ENCODE measurements at places on chromosomes 3 and 15.

DNA sequence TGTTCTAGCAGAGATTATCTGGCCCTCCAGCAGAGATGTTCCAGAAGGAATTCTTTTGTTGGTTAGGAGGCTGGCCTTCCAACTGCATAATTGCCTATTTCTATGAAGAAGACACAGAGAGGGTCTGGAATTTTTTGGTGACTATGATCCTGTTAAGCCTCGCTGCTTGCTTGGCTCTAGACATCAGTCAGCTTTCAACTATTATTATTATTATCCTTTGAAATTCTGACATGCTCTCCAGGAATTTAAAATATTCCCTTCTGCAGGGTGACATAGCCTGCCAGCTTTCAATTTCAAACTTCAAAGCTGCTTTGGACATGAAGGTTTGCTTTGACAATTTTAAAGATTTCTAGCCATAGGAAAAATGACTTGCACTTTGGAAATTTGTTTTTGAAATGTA is 26.3 kb upstream of the ZNF148 start:
- no peak for DNase-seq

DNA sequence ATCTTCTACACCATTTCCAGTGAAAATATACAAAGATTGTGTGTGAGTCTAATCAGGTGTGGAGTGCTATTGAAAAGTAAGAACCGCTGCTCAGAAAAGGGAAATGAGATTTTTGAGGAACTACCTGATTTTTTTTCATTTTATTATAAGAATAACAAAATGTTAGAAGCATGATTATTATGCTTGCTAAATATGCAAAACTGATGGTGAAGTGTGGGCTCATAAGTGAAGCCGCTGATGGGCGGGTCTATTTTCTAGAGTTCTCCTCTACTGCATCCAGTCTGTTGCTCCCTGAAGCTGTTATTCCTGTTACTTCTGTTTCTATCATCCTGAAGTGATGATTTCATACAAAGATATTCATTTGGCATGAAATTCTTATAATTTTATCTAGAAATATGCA is 612.0 kb downstream of the CADM2 start:
- DNase-seq: no peak

- DNase-seq: peak; percentile 82
Observed at GRCh38 chr3:186772701-186773417, 10.5 kb upstream of the EIF4A2 start.

DNA sequence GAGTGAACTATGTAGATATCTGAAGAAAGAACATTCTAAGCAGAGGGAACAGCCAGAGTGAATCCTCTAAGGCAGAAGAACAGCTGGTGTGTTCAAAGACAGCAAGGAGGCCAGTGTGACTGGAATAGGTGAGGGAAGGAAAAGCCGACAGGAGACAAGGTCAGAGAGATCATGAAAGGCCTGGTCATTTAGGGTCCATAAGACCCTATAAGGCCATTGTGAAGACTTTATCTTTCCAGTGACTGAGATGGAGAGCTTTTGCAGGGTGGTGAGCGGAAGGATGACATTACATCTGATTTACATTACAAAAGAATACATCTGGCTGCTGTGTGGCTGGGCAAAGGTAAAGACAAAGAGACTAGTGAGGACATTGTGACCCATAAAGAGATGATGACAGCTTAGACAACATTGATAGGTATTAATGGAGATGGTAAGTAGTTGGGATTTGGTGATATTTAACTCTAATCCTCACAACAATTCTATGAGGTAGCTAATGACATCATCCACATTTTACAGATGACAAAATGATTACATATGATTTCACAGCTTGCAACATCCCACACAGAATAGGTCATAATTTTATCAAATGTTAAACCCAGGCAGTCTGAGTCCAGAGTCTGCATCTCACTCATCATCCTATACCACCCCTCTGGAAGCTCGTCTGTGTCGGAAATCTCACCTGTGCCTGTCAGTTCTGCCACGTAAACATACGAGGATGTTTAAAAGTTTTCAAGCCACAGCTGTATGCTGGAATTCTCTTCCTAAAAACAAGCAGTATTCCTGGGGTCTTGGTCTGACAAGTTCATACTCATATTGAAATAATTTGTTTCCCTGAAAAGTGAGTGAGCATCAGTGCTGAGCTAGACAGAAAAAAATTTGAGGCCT is 70.2 kb upstream of the PIK3R4 start:
- DNase-seq: no peak

DNA sequence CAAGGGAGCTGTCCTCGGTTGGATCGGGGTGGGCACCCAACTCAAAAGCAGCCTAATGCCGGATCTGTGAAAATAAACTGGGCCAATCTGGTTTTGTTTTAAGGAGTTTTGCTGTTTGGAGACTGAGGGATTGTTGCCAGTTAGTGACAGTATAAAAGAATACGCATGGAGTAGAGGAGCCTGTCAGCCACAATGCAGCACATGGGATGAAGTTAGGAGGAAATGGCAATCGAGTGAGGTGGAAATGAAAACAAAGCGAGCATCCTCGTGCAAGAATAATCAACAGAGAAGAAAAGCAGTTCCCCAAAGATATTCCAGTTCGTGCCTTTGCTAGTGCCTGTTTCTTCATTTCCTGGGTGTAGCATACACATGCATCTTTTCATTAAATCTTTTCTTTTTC is 108.4 kb upstream of the RORA start:
- DNase-seq: no peak

DNA sequence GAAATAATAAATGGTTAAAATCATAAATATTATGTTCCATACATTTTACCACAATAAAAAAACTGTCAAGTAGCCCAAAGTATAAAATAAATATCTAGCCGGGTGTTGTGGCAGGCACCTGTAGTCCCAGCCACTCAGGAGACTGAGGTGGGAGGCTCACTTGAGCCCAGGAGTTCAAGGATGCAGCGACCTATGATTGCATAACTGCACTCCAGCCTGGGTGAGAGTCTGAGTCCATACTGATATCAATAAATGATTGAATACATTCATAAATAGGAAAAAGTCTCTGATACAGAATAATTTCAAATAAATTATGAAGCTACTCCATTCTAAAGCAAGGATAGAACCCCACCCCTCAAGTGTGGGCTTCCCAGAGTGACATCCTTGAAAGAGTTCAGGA is 68.5 kb upstream of the GATA2 start:
- no peak for DNase-seq

DNA sequence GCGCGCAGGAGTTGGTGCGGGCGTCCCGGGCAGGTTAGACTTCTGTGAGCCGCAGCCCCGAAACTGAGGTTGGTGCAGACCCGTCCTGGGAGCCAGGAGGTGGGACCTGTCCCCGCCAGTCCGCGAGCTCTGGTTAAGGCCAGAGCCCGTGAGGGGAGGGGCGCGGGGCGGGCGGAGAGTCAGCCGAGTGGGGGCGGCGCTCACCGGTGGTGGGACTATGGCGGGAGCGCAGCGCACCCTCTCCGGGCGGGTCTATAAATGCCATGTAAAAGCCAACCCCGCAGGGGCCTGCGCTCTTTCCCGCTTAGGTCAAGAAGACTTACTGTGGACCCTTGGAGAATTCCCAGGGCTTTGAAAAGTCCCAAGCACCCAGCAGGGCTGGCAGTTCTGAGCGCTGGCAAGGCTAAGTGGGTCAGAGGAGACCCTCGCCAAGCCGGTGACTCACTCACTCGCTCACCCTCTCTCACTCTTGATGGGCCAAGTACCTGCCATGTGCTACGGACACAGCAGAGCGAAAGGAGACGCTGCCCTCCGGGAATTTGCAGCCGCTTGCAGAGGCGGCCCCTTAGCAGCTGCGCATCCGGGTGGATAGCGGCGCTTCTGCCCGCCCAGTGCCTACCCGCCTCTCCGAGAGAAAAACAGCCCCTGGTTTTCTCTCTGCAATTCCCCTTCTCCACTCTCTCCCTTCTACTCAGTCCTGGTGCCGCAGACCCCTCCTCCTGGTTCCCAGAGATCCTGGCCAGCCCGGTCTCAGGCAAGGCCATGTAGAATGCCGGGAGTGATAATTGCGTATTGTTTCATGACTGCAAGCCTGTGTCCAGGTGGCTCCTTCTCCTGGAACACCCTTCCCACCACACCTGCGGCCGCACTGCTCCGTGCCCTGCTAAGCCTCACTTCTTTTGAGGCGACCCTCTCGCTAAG is at the start of gene ALDH1L1:
Gene ALDH1L1, minus strand, starts transcription at position 110 of the 921 bp plus-strand sequence. CDS start 19,607 bp downstream, outside the sequence.
- no peak for DNase-seq

DNA sequence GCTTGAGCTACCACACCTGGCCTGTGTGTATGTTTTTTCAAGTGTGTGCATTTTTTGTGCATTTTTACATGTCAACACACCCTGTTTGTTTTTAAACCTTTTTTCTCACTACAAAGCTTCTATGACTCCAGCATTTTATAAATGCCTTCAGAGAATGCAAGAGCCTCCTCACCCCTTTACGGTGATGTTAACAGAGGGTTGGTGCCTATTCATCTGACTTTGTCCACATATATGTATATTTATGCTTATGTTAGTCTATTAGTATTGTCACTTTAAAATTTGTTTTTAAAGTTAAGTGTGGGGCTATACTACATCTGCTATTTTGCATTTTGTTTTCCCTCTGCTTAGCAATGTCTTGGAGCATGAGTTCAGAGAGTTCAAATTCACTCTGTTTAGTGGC is 45.8 kb downstream of the EEFSEC start:
- no peak for DNase-seq

GRCh38 chr15:77021803-77022381 is 27.0 kb downstream of the PSTPIP1 start:
- DNase-seq: no peak

DNA sequence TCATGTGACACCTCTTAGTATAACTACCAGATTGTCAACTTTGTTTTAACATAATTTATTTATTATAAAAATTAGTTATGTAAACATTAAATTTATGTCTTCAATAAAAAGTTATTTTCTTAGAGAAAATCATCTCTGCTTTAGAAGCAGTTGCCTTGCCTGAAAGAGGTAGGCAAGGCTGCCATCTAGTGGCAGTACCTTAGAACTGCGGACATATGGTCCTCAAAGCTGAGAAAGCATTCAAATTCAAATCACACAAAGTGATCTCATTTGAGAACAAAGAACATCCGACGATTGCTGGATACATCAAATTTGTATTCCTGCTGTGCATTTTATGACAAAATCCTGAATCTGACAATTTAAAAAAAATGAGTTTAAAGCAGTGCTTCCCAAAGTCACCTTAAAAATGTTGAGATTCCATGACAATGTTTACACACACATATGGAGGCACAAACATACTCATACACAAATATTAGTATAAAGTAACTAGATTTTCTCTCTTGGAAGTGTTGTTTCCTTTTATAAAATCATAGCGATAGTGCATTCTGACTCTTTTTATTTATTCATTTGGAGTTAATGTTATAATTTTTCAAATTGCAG is 617.4 kb downstream of the CADM2 start:
- DNase-seq: peak; percentile 17

GRCh38 chr3:156723182-156723619 is 48.8 kb downstream of the TIPARP start:
- no peak for DNase-seq

DNA sequence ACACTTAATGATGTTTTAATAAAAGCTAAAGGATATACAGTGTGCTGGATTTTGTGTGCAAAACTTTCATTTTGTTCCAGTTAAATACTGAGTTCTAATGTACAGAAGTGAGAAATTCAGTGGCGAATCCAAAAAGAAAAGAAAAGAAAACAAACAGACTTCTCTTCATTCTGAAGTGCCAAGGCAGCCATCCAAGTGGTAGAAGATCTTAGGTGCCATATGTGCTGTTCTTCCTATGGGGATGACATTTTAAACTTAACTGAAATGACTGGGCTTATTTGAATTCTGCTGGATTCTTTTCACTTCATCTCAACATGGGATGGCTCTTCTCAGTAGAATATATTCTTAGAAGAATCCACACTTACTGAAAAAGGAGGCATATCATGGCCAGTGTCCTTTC is 416.5 kb downstream of the ROBO2 start:
- DNase-seq: no peak

GRCh38 chr3:77668376-77668775 is 628.5 kb downstream of the ROBO2 start:
- no peak for DNase-seq

GRCh38 chr3:134959516-134959915 is 164.5 kb downstream of the EPHB1 start:
- no peak for DNase-seq

DNA sequence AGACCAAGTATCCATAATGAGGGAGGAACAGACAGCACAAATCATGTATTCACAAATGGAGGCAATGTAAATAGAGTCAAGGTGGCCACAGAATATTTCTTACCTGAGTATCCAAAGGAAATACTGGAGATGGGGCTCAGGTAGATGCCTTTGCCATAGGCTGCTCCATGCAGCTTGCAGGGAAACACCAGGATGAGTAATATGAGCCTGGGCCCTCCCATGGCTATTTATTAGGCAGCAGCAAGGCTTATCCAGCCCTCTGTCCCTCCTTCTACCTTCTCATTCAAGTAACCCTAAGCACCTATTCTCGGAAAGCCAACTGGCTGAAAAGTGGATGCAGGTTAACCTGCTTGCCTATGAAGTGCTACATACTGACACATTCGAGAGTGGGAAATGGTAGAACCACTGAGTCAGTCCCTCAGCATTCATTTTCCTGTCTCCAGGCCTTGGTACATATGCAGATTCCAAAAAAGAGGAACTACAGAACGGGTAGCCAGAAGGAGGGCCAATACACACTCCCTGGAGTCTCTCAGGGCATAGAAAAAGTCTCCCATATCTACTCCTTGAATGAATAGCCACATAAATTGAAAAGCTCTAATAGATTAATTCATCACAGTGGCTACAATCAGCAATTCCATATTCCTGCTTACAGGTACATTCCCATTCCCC is 18.3 kb upstream of the PKM start:
- no peak for DNase-seq

DNA sequence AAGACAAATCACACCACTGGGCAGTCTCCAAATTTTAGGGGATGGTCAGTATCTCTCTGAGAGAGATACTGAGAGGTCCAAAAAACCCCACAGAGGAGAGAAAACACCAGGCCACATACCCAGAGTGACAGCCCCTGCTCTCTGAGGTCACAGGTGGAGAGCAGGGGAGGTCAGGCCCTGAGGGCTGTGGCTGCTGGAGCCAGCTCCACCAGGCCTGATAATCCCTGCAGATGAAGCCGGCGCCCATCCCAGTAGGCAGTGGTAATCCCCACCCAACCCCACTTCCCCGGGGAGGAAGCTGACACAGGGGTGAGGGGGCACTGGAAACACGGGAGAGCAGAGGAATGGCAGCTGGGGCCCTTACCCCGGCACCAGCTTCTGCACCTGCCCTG is 31.2 kb upstream of the SRP14 start:
- no peak for DNase-seq

DNA sequence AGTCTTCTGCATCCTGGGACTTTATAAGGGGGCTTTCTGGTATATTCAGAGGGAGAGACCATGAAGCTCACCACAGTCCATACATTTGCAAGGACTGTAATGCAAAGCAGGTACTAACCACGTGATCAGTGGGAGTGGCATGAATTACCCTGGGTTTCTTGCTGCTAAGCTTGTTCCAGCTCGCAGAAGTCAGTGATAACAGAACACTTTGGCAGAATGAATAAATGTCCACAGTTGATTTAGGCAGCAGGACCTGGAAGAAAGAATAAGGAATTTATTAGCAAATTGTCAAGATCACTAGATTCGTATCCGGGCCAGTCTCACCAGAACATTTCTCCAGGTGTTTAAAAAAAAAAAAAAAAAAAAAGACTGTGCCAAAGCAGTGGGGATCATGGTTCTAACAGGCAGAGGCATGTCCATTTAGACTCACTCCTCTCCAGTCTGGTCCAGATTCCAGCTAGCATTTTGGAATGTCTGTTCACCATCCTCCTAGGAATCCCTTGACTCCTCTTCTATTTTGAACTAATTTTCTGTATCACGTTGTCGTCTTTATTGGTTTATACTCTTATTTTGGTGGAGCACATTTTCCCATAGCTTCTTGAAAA is 24.5 kb downstream of the HHLA2 start:
- DNase-seq: no peak
